ENCODE measurements at places on chromosomes 7 and 10.

GRCh38 chr10:47111329-47111862 lies 188.6 kb upstream of the GDF10 start:
- no peak for DNase-seq

DNA sequence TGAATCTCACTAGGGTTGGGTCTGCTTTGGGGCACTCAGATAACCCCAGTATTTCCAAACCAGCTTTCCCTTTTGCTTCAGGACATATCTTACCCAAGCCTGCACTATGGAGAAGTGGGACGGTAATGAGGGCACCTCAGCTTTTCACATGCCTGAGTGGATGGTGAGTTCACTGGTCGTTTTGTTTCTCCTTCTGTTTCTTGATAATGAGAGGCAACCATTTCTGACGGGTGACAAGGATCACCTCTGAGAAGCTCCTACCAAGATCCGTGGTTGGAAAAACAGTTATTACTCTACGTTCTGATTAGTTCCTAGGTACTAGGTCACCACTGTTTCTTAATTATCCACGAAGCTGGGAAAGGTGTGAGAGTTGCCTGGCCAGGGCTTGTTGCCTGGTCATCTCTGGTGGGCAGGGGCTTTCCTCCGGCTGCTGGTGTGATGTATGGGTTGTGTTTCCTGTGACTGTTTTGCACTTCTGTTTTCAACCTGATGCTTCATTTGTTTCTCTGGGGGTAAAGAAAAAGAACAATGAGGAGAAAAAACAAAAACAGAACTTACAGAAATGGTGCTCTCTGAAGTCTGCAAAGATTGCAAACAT lies 65.7 kb upstream of the STRIP2 start:
- no peak for DNase-seq

DNA sequence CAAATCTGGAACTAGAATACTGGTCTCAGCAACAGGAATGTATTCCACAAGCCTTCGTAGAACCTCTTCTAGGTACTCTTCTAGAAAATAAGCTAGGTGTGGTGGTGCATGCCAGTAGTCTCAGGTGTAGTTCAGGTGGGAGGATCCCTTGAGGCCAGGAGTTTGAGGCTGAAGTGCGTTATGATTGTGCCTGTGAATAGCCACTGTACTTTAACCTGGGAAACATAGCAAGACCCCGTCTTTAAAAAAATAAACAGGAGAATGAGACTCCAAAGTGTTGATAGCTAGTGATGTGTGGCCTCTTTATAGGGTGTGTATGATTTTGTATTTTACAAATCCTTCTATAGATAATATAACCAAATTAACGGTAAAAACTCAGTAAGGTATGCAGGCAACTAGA lies 1.5 kb upstream of the ZNF775 start:
- DNase-seq, result no peak

- DNase-seq, result no peak
These were observed 445.9 kb downstream of the ZNF479 start for GRCh38 chr7:56686276-56686859.

DNA sequence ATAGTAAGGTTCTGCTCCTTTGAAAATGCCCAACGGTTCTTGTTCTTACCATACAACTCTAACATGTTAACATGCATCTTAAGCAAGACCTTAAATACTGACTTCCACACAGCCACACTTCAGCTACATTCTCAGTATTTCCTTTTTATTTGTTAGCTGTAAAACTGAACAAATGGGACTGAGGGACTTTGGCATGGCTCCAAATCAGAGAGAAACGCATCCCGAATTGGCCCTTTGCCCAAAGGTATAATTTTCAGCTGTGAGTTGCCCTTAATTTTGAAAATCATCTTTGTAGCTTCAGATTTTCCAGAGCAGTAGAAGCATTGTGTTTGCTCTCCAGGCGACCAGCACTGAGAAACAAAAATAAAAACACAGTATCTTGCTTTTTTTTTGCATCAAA lies 56.4 kb downstream of the NEUROD6 start:
- DNase-seq, result no peak

DNA sequence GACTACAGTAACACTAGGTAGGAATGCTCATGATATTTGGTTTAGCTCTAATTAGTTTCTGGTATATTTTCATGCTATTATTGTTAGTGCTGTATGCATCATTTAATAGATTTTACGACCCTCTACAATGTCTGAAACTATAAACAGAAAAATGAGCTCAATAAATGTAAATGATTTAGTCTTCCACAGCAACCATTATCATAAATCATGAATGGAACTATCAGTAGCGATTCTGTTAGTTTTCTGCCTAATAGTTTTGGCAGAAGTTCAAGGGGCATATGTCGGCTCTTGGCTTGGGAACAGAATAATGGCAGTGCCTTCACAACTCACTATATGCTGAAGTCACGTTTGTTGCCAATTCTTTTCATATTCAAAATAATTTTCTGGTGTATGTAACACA lies 494.8 kb downstream of the PARD3 start:
- no peak for DNase-seq

DNA sequence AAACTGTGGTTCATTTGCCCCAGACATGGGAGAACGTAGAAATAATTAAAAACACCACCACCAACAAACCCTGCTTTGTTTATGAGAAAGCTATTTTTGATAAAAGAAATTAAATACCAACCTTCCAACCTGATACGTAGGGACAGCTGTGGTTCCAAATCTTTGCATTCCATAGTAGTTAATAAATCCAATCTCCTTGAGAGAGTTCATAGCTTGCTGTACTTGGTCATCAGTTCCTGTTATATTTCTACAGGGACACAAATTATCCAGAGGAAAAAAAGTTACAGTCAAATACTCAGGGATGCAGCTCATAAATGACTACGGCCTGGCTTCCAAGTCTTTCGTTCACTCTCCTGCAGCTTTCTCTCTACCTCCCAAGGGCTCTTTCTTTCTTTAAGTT lies 41.1 kb downstream of the PUS7 start:
- DNase-seq, result no peak

GRCh38 chr10:52682766-52683165 lies 89.8 kb downstream of the MBL2 start:
- DNase-seq, result no peak

DNA sequence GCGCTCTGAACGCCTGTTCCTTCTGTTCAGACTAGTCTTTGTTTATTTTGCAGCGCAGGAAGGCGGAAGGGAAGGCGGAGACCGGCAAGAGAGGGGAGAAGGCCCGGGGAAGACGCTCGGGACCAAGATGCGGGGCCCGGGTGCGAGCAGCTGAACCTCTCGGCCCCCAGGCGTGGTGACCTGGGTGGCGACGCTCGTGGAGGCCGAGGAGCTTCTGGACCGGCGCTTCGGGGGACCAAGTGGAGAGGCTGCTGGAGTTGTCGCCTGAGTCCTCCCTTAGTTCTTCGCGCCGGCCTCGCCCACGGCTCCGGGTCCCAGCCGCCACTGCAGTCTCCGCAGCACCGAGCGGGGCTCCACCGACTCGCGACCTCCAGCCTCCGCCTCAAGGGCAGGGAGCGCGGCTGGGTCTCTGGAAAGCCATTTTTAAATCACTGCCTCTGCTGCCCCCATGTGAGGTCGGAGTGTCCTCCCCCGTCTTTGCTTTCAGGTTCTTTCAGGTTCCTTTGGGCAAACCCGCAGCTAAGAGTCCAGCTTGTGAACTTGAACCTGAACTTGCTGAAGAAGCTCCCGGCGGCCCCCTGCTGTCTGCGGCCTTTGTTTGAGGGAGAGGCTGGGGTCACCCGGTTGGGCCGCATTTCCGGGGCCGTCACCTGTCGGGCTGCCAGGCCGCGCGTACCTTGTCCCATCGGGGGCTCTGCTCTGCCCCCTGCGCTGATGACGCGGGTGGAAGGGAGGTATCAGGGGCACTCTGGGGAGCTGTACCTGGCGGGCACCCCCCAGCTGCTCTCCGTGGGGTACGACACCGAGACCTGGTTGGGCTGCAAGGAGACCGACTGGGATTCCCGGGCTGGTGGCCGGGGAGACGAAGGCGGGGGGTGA lies 136.0 kb downstream of the KIF20B start:
- peak; percentile 26 for DNase-seq

GRCh38 chr7:72441791-72442190 lies 29.7 kb upstream of the CALN1 start:
- DNase-seq, result no peak

DNA sequence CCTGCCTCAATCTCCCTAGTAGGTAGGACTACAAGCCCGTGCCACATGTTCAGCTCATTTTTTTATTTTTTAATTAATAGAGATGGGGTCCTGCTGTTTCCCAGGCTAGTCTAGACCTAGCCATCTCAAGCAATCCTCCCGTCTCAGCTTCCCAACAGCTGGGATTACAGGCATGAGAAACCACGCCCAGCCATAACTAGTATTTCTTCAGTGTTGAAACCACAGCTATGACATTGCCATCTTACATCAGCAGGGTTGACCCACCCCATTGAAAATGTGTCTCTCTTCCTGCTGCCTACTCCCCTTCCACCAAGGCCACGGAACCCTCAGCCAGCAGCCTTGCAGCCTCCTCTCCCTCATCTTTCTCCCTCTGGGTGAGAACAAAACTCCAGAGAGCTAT lies 62.1 kb upstream of the ZNF746 start:
- DNase-seq, result no peak

GRCh38 chr7:111324228-111324627 lies 233.3 kb downstream of the LRRN3 start:
- DNase-seq, result no peak

DNA sequence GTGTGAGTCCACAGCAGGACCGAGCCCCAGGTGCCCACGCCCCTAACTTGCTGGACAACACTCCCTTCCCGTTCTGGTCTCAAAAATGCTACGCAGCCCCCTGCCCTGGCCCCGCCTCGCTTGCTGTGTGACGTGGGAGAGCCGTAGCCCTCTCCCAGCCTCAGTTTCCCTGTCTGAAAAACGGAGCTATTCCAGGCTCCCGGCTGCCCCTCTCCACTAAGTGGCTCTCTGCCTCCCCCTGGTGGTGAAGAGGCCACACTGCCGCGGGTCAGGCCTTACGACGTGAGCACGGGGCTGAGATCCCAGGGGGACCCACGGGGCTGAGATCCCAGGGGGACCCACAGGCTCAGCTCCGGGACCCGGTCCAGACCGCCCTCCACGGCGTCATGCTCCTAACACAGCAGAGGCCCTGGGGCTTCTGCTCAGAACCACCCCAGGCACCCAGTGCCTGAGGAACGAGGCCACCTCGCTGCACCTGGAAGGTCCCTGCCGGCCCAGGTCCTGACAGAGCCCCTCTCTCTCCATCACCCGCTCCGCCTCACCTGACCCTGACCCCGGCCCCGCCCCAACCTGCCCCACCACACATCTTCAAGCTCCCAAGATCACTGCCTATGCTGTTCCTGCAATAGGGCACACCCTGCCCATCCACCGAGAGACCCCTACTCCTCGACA lies 26.7 kb downstream of the MICALL2 start:
- DNase-seq, result peak; percentile 75

DNA sequence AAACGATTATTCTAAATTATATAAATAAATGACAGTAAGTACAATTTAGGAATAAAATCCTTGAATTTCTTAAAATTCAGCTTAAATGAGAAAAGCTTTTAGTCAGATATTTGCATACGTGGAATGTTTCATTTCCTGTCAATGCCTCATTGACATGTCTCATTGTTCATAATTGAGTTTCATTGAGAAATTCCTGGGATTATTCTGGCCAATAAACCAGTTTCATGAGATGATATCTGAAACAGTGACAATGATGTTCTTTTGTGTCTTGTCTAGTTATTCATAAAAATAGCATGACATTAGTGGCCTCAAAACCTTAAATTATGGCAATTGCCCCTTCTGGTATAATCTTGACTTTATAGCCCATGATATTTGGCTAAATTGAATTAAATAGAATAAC lies 95.8 kb downstream of the DKK1 start:
- no peak for DNase-seq

DNA sequence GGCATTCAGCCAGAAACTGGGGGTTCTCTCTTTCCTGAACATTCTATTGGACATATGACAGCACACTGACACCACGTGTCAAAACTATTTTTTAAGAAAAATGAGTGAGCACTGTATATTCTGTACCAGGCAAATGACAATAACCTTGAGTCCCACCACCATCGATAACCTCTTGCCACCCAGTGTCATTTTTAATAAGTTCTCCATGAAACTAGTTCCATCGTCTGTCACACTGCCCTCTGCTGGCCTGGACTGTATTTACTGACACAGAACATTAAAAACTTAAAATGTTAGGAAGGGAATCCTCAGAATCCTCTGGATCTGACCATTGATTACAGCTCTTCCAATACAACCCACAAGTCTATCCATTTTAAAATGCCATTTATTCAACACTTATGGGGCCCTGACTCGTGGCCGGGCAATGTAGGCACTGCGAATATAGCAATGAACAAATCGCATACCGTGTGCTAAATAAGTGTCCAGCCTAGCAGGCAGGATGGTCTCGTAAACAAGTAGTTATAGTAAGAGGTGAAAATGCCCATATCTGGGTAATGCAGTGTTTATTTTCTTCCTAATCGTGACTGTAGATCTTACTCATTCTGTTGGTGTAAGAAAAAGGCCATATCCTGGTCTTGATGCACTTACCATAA lies 35.9 kb upstream of the CACNB2 start:
- DNase-seq, result peak; percentile 16

DNA sequence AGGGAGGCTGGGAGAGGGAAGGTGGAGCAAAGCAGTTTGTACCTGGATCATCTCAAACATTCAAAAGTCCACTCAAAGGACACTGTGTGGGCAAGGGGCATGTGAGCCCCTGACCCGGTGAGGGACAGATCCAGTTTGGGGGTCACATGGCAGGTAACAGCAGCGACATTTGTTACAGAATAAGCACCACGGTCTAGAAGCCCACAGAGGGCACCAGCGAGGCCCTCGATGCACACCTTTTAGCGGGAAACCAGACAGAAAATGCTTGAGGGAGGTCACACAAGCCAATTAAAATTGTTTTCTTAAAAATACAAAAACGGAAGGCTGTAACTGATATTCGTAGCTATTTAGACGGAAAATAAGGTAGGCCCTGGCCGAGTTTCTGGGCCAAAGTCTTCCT lies 144.4 kb downstream of the ZMYND11 start:
- no peak for DNase-seq

GRCh38 chr7:48868916-48869315 lies 55.4 kb upstream of the CDC14C start:
- no peak for DNase-seq

DNA sequence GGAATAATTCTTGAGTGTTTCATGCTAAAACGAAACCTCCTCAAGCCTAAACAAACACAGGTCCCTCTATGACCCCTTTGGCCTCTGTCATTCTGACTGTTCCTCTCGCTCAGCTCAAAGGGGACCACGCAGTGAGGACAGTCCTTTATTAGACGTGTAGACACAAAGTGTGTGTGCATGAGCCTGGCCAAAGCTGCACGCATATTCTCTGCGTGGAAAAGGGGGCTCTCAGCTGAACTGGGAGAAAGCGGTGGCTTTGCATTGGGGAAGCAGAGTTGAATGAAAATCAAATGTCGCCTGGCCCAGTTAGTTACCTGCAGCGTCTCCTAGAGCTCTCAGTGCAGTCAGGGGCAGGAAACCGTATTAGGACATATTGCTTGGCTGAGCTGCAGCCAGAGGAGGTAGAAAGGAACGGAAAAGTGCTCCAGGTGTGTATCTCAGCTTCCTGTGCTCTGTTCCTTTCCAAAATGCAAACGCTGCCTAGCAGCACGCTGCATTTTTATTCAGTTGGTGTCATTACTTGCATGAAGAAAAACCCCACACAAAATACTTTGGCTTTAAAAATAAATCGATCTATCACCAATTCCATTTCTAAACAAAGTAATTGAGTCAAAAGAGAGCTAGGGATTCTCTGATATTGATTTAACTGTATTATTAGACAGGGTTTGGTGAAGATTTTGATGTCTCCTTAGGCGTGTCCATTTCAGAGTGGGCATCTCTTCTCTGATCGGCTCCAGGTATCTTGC lies 4.9 kb downstream of the GATA3 start:
- no peak for DNase-seq

- DNase-seq, result no peak
These were observed 331.5 kb downstream of the CXCL12 start for GRCh38 chr10:44053391-44053790.

Data from CD4-positive, alpha-beta T cell treated with Interleukin-21 for 1 hour (primary cell).